ENCODE measurements at places on chromosomes 7 and 10. TPM values are rescaled to one million over a fixed set of nuclear protein-coding genes. Genes with fewer than 3 reads are reported as not detected.

VPS41 gene
- total RNA-seq: 24.9 TPM

HGF gene
- 0.03 TPM for total RNA-seq

AS3MT gene
- 3.2 TPM for total RNA-seq

STK32C gene
- total RNA-seq: 48.1 TPM

SPDYE9 gene
- not detected for total RNA-seq

WDR37 gene
- 8.0 TPM for total RNA-seq

FZD1 gene
- 2.5 TPM for total RNA-seq

TEX47 gene
- total RNA-seq: not detected

IRF5 gene
- total RNA-seq: 15.3 TPM

COL17A1 gene
- 1.7 TPM for total RNA-seq

CALHM1 gene
- total RNA-seq: not detected

STX1A gene
- total RNA-seq: 66.8 TPM

EGFR gene
- total RNA-seq: 88.0 TPM

SLC4A2 gene
- 269 TPM for total RNA-seq

PWWP2B gene
- 18.4 TPM for total RNA-seq

FRAT2 gene
- 10.3 TPM for total RNA-seq

CEP55 gene
- total RNA-seq: 60.9 TPM

PARD3 gene
- total RNA-seq: 55.2 TPM

TMEM176B gene
- total RNA-seq: not detected

SEPHS1 gene
- 79.8 TPM for total RNA-seq

UBTD1 gene
- total RNA-seq: 21.1 TPM

EPHA1 gene
- 0.05 TPM for total RNA-seq

ADCY1 gene
- 2.5 TPM for total RNA-seq

NKX6-2 gene
- 0.91 TPM for total RNA-seq

HABP2 gene
- total RNA-seq: 0.09 TPM

IL6 gene
- total RNA-seq: 0.59 TPM

CABCOCO1 gene
- total RNA-seq: 0.46 TPM

VAX1 gene
- 1.2 TPM for total RNA-seq

ABCA13 gene
- total RNA-seq: 0.03 TPM

CFAP46 gene
- total RNA-seq: 1.2 TPM

GPR146 gene
- 1.9 TPM for total RNA-seq

SORBS1 gene
- total RNA-seq: 0.68 TPM

GIGYF1 gene
- 12.5 TPM for total RNA-seq

MICALL2 gene
- 21.8 TPM for total RNA-seq

NCOA4 gene
- 84.6 TPM for total RNA-seq

KLF14 gene
- total RNA-seq: 0.06 TPM

PON3 gene
- 39.3 TPM for total RNA-seq

TACC2 gene
- total RNA-seq: 76.2 TPM

EPHB4 gene
- 40.6 TPM for total RNA-seq

SPDYE2 gene
- total RNA-seq: not detected

AQP1 gene
- total RNA-seq: 0.45 TPM

CDC14C gene
- total RNA-seq: 0.03 TPM

TMEM26 gene
- total RNA-seq: 0.06 TPM

SLC18A3 gene
- not detected for total RNA-seq

TMEM72 gene
- not detected for total RNA-seq

DBNL gene
- total RNA-seq: 71.2 TPM

UNCX gene
- total RNA-seq: not detected

FAM25A gene
- not detected for total RNA-seq

ALOX5 gene
- total RNA-seq: 0.22 TPM

GTF2IRD1 gene
- 17.7 TPM for total RNA-seq

SLC13A1 gene
- not detected for total RNA-seq

CRHR2 gene
- 0.02 TPM for total RNA-seq

BEND7 gene
- total RNA-seq: 8.7 TPM

CNPY1 gene
- not detected for total RNA-seq

STAG3 gene
- 0.18 TPM for total RNA-seq
